ENCODE measurements at places on chromosomes 3 and 15.

DNA sequence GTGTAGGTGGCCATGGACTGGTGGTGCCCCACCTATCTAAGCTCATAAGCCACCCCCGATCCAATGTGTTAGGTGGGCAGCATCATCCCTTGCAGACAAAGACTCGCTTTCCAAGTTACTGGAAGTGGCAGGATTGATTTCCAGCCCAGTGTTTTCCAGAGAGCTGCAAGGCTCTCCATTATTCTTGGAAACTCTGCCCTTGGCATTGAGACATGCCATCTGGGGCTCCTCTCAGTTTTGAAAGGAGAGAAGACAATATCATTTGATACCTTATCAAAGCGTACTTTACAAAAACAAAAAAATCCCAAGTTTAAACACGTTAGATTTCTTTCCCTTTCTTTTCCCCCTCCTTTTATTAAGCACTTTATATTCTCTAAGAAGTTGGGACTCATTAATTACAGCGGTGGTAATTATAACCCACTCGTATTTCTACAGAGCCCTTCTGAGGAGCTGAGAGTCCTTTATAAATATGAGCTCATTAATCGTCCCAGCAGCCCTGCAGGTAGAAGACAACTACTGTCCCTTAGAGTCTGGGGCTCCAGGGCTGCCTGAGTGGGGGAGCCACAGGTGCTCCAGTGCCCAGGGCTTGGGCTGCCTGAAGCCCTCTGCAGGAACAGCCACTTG lies 226.1 kb downstream of the TLE3 start:
- no peak for DNase-seq

GRCh38 chr3:160842021-160843005 lies 86.3 kb downstream of the PPM1L start:
- no peak for DNase-seq

DNA sequence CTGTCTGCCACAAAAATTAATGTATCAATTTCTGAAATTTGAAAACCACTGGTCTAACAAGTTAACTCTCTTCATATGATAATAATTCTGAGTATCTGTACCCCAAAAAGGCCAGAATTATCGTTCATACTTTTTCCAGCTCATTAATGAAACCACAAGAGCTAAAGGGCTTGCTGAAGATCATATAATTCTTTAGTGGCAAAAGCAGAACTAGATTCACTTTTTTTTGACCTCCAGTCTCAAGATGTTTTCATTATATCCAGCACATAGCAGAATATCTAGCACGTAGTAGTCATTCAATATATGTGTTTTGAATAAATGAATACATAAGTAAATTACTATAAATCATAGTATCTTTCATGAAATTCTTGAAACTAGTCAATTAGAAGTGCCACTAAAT lies 246.7 kb upstream of the KCNH8 start:
- no peak for DNase-seq

- no peak for DNase-seq
Measured at GRCh38 chr3:118943597-118943996, 91.0 kb downstream of the IGSF11 start.

GRCh38 chr3:191543897-191544296 lies 82.9 kb downstream of the PYDC2 start:
- no peak for DNase-seq

All from NB4 (cell line).